ENCODE measurements at places on chromosomes 1 and 21.

DNA sequence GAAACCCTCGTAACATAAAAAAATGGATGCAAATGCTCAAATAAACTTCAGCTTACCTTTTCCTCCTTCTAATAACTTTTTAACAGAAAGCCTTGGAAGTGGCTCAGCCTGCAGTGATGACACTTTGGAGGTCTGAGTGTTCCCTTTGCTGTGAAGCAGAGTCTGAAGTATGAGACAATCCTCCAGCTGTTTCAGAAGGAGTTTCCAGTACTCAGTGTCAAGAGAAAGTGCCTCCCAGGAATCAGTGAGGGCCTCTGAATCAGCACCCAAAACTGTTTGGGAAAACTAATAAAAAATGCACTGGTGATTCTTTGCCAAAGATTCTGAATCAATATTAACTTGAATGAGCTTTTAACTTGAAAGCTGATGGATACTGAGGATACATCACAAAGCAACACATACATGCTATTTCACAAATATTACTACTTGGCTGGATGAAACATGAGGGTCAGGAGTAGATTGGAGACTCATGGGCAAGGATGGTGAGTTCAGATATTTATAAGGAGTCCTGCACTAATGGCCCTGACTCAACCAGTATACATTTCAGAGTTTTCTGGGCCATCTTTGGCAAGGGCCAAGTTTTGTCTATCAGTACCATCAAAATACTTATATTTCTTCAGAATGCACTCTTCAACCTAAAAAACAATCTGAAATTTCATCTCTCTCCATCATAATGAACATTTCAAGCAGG, 77.0 kb downstream of the IARS2 start:
- no peak for DNase-seq

DNA sequence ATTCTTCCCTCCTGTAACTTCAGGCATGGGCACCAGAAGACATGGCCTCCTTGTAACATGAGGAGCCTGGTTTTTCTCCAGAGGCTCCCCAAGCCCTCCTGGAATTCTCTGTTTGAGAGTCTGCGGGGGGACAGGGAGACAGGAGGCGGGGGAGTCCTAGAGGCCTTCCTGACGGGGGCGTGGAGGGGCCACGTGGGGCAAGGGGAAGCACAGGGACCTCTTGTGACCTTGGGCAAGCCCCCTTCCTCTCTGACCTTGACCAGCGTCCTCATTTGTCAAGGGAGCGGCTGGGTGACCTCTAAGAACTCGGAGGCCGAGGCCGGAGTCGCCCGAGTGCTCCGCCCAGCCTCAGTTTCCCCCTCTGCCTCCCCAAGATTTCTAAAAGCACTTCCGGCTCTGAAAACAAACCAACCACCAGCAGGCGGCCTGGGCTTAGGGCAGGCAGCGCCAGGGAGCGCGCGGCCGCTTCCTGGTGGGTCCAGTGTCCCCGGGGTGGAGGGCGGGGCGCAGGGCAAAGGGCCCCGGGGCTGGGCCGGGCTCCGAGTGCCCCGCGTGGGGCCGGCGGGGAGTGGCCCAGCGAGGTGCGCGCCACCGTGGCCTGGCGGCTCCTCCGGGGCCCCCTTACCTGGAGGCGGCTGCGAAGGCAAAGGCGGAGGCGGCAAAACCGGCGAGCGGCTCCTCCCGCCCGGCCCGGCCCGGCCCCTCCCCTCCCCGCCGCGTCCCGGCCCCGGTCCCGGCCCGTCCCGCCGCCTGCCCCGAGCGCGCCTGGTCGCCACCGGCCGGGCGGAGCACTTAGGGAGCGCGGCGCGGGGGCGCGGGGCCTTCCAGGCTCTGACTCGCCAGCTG, at the start of gene TMCO4:
Gene TMCO4, minus strand, starts transcription at position 687 of the 846 bp plus-strand sequence. CDS start 19,158 bp downstream, outside the sequence.
- peak; percentile 37 for DNase-seq

DNA sequence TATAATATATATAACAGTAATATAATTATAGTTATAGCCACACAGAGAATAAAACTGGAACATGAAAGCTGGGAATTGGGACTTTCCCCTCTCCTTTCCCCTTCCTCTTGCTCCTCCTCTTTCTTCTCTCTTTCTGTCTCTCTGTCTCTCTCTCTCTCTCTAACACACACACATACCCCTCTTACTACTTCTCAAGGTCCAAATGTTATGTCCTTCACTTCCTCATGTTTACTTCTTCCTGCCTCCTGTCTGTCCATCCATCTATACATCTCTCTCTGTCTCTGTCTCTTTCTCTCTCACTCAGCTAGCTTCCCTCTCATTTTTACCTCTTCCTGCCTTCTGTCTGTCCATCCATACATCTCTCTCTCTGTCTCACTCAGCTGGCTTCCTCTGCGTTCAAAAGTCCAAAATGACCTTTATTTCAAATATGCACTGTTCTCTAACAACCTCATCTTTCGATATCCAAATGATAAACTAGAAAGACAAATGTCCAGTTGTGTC, 261.1 kb downstream of the SIPA1L2 start:
- no peak for DNase-seq

DNA sequence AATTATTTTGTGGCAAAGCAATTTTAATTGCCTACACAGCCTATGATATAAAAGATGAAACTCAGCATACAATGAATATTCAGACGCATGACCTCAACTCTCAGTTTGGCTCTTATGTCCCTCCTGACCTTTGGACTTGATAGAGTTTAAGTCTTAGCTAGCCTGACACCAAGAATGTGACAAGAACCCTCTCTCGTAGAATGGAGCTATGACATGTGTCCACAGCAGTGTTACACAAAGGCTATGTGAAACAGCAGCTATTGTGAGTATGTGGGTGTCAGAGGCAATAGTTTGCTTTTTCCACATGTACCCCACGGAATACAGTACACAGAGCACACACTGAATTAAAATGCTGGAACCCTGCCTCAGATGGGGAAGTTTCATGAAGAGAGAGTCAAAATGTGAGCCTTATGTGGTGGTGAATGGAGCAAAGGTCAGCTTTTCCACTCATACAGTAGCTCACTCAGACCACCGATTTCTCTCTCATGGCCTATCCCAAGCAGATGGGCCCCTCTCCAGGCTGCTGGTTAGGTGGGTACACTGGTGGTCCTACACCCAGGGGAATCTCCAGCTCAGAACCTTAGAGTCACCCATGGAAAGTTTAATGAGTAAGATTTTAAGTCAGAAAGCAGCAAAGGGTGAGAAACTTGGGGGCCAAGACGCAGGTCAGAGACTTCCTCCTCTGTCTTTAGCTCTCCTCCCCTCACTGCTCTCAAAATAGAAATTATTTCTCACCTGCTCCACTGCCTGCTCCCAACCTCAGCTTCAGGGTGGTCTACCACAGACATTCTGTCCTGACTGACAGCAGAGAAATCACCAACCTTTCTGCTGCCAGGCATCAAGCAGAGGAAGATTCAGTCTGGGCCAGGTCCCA, 10.1 kb upstream of the XCL2 start:
- DNase-seq, result no peak

DNA sequence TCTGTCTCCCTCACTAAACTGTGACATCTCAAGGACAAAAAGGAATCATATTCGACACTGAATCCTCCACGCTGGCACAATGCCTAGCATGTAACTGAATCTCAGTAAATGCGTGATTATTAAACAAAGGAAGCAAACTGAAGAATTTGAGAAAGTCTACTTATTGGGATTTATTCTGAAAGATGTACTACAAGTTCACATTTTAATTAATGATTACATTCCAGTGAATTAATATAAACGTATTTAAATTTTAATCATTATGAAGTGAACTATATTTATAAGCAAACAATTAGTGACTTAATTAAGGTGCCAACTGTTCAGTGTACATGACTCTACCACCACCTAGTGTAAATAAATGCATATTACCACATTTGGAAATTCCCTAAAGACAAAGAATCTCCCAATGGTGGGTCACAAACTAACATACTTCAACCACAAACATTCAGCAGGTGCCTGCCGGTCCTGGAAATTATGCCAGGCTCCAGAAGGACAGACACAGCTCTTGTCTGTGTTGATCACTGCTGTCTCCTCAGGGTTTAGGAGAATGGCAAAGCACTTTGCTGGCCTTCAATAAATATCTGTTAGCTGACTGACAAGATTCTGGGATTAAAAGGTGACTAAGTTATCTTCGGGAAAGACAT, 56.3 kb downstream of the SMYD3 start:
- DNase-seq, result no peak

DNA sequence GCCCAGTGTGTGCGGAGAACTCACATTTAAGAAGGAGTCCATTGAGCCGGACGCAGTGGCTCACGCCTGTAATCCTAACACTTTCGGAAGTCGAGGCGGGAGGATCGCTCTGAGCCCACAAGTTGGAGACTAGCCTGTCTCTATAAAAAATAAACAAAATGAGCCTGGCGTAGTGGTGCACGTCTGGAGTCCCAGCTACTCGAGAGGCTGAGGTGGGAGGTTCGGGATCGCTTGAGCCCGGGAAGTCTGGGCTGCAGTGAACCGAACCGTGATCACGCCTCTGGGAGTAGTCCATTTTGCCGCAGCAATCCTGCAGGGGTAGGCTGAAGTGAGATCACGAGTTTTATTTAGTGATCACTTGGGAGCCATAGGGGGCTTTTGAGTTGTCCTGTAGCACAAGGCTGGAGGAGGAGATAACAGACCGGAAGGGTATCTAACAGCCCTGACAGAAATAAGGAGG, 497 bp upstream of the FUCA1 start:
- DNase-seq, result no peak

GRCh38 chr21:35768187-35768586, 292.1 kb downstream of the SETD4 start:
- DNase-seq, result no peak

- no peak for DNase-seq
Observed at GRCh38 chr1:14999441-14999840, 154.1 kb upstream of the TMEM51 start.

DNA sequence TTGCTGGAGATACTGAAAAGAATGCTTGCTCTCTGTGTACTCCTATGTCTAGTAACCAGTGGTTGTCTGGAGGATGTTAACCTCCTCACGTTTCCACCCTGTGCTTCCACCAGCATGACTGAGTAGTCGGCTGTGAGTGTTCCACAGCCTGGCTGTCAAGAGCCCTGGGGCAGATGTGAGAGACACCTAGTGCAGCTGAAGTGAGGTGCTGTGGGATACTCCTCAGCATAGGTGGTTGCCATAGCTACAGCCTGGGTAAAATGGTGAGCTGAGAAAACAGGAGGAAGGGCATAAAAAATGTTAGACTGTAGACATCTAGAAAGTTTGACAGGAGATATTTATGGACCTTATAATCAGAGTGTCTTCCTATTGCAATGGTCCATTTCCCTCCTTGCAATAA, 15.8 kb downstream of the IVL start:
- DNase-seq, result no peak

GRCh38 chr1:201636510-201636971, 97.6 kb downstream of the NAV1 start:
- DNase-seq, result no peak

DNA sequence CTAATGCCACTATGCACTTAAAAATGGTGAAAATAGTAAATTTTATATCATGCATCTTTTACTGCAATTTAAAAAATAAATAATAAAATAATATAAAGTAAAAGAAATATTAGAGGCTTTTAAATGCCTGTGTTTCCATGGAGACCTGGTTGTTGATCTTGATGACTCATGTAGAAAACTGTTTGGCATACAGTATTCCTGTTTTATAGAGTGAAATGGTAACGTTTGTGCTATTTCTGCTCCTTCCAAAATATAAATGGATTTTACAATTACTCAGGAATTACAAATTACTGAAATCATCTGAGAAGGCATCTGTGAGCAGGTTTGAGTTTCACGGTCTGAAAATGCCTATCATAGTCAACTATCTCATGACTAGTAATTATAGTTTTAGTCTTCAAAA, 98.4 kb upstream of the USP25 start:
- DNase-seq, result no peak

- no peak for DNase-seq
Observed at GRCh38 chr1:93571623-93572310, 109.9 kb downstream of the BCAR3 start.

GRCh38 chr21:38645282-38645681, 147.0 kb upstream of the ERG start:
- no peak for DNase-seq

GRCh38 chr1:53731779-53732305, 7.1 kb downstream of the GLIS1 start:
- no peak for DNase-seq

DNA sequence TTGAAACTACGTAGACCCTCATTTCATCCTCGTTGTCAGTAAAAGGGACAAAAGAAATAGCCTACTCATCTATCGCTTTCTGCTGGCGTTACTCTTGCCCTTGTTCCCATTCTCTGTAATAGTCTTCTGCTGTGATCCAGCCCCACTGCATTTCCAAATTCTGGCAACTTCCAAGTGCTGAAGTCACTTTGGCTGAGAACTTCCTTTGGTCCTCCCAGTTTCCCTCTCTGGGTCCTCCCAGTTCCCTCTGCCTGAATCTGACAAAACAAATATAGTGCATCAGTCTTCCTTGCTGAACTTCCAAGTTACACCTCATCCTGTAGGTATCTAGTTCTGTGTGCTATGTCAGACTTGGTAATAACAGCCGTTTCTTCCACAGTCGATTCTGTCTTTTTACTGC, 47.0 kb upstream of the PLA2G4A start:
- no peak for DNase-seq

All from activated gamma-delta T cell (primary cell).